ENCODE measurements at places on chromosomes 7 and 10. TPM values are rescaled to one million over a fixed set of nuclear protein-coding genes. Genes with fewer than 3 reads are reported as not detected.

DNA sequence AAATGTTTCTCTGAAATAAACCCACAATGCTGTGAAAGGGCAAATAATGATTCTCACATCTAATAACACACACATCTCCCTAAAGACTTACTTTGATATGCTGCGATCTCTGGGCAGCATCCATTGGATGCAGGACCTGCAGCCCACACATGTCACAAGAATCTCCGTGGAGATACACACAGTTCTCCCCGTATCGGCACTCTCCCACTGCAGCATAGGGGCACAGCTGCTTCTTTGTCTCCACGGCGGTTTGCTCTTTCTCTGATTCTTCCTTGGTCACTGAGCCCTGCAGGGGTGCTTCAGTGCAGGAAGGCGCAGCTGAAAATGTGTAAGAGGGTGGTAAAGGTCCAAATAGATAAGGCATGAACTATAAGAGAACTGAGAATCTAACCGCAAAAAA, 20.4 kb downstream of the MKRN1 start:
- no peak for DNase-seq

GATAD1 gene
- 26.0 TPM for total RNA-seq

DNA sequence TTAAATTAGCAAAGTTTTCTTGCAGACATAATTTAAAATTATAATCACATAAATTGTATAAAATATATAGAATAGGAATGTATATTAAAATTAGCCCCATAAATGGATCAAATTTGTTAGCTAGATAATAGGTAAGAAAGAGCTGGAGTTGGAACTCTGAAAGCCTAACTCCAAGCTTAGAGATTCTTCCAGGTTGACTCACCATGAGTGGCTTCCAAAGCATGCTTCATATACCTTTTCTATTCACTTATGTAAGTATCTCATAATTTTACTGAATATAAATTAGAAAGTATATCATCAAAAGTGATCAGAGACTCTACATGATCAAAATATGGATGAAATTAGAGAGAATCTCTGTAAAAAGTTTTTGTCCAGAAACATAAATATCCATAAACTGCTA, 320.7 kb upstream of the MAGI2 start:
- DNase-seq: no peak

DNA sequence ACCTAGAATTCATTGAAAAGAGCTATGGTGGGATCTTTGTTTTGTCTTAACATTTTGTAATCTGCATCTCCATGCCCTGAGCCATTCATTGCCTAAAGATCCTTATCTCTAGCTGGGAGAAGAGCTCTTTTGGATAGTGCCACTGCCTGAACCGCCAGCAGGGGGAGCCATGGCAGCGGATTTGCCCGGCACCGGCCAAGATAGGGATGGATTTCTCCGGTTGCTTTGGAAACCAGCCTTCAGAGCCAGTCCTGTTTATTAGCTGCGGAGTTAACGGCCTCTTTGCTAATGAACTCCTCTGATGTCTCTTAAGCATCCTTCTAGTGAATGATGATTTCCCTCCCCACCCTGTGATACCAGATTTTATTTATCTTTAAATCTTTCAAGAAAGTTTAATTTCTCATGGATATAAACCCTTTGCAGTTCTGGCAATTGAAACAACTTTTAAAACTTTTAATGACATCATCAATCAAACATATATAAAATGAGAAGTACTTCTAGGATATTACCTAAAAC, 58.2 kb upstream of the LYZL2 start:
- DNase-seq: peak; percentile 92

KCND2 gene
- total RNA-seq: 1.2 TPM

PILRA gene
- 3.1 TPM for total RNA-seq

Measured in Calu3 (cell line).